ENCODE measurements at places on chromosomes 4 and X. TPM values are rescaled to one million over a fixed set of nuclear protein-coding genes. Genes with fewer than 3 reads are reported as not detected.

CLGN gene
- 1.6 TPM for total RNA-seq

F8A3 gene
- total RNA-seq = 7.5 TPM

ITGB1BP2 gene
- total RNA-seq = not detected

TLR1 gene
- 39.7 TPM for total RNA-seq

NUDT10 gene
- 1.3 TPM for total RNA-seq

GAB3 gene
- 3.9 TPM for total RNA-seq

SLC7A11 gene
- 1.3 TPM for total RNA-seq

XK gene
- total RNA-seq = under 0.01 TPM

TLR3 gene
- total RNA-seq = 13.9 TPM

BRS3 gene
- not detected for total RNA-seq

USP17L26 gene
- total RNA-seq = not detected

UGT2B11 gene
- 18.4 TPM for total RNA-seq

CDKL2 gene
- 1.6 TPM for total RNA-seq

MAP3K15 gene
- not detected for total RNA-seq

All from breast epithelium (tissue), 4 donors.